ENCODE measurements at places on chromosomes 2 and 18. TPM values are rescaled to one million over a fixed set of nuclear protein-coding genes. Genes with fewer than 3 reads are reported as not detected.

- DNase-seq, result no peak
Measured at GRCh38 chr18:76670564-76671288, 151.6 kb upstream of the ZNF236 start.

Gene XDH
- 0.29 TPM for total RNA-seq

DNA sequence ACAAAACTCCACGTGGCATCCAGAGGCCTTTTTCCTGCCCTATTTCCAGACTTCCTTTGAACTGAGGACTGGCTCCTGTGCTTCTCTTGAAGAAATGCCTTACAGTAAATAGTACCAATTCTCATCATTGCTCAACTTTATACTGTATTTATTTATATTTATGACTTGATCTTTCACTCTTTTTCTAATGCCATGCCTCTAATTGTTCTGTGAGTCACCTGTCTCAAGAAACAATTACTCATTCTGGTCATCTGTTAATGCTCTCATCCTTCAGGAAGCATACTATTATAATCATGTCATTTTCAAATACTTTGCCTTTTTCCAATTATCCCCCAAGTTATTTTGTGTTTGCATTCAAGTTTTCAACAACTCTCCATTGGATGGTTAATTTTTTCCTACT is 85.9 kb downstream of the DCDC2C start:
- DNase-seq, result no peak

Gene SLC11A1
- total RNA-seq, result 3.7 TPM

GRCh38 chr2:43880471-43880870 is 41.7 kb downstream of the ABCG8 start:
- DNase-seq, result no peak

Gene HYCC2
- total RNA-seq, result 2.3 TPM

DNA sequence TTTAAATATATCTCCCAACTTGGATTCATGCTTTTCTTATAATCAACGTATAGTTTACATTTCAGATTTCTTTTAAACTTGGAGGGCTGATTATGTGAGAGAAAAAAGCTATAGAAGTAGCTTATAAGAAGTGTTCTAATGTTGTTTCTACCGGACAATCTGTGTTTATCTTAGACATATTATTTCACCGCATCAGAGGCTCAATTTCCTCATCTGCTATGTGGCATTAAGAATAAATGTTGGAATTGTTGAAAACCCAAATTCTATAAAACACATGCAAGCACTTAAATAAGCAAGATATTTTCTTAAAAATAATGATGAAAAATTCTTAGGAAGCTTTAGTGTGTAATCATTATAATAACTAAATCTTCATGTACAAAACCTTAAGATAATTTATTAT is 407.9 kb downstream of the HRH4 start:
- no peak for DNase-seq

DNA sequence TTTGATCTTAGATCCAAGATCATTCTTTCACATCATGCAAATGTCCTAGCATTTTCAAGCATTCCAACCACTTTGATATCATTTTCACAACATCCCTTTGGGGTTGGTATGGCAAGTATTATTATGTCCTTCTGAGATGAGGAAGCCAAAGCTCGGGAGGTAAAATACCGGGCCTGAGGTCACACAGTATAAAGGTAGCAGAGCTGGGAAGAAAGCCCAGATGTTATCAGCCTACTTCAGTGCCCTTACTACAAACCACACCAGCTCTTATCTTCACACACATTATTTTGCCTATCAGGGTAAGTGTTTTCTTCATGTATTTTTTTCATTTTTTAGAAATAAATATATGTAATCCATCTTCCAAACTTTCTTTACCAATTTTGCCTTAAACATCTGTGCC is 4.2 kb upstream of the B4GALT6 start:
- no peak for DNase-seq

- DNase-seq, result no peak
Measured at GRCh38 chr2:177852389-177852788, 220.2 kb downstream of the PDE11A start.

Gene SCN1A
- not detected for total RNA-seq

DNA sequence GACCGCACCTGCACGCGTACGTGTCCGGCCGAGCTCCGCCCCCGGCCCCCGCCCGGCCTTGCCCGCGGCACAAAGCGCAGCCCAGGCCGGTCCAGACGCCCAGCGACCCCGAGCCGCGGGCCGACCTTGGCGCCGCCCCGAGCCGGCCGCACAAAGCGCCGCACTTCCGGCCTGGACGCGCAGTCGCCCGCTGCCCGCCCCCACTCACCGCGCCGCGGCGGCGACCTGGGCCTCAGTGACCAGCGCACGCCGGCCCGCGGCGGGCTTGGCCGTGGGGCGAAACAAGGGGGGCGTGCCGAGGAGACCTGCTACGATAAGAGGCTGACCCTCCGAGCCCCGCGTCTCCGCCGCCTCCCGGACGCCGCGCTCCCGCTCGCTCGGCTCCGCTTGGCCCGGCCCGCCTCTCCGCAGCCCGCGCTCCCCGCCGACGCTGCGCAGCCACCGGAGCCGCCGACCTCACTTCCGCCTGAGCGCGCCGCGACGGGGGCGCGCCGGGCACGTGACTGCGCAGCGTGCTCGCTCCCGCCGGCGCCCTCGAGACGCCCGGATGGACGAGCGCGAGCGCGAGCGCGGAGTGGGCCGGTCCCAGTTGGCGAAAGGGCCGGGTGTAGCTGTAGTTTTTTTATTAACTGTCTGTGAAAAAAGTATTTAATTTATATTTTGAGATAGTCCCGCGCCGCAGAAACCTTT is at the start of gene FAM168B:
FAM168B (minus strand) TSS at position 455 of the 690 bp plus-strand sequence. CDS start 10,814 bp downstream, outside the sequence.
- DNase-seq, result peak; percentile 87

GRCh38 chr2:94999431-94999883 is 26.1 kb upstream of the MAL start:
- DNase-seq, result no peak

- no peak for DNase-seq
Measured at GRCh38 chr2:237269138-237269875, 144.7 kb downstream of the COL6A3 start.

- DNase-seq, result no peak
Measured at GRCh38 chr2:137975280-137976271, 11.3 kb downstream of the HNMT start.

Gene ANO7
- total RNA-seq, result 0.10 TPM

DNA sequence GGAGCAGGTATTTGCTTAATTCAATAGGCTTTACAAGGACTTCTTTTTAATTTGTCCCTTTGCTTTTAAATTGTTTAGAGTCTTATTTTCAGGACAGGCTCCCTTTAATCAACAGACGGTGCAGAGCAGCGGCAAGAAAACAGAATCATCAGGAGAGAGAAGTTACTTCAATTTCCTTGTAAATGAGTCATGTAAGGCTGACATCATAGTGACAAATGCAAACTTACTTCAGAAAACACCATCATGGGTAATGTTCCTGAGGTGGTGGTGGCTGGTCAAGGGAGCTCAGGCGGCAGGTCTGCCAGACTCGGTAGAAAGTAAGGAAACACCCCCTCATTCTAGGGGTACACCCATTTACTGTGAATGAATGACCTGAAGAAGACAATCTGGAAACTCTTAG is 395.1 kb downstream of the FBXO15 start:
- DNase-seq, result no peak

Gene CFAP53
- 1.3 TPM for total RNA-seq
